ENCODE measurements at places on chromosomes 6 and 20. TPM values are rescaled to one million over a fixed set of nuclear protein-coding genes. Genes with fewer than 3 reads are reported as not detected.

The CYP24A1 gene
- polyA plus RNA-seq = 0.49 TPM

The FILIP1 gene
- not detected for polyA plus RNA-seq

- H3K4me3 ChIP-seq = no peak overlapping the region
- H3K27ac ChIP-seq = no peak overlapping the region
- peaks cover 9% of the 10 kb centered on the region for H3K27me3 ChIP-seq
- no peaks in the 10 kb centered on the region for H3K36me3 ChIP-seq
- H3K4me1 ChIP-seq = no peaks in the 10 kb centered on the region
Observed at GRCh38 chr20:51800872-51801121, 1.5 kb downstream of the SALL4 start.

DNA sequence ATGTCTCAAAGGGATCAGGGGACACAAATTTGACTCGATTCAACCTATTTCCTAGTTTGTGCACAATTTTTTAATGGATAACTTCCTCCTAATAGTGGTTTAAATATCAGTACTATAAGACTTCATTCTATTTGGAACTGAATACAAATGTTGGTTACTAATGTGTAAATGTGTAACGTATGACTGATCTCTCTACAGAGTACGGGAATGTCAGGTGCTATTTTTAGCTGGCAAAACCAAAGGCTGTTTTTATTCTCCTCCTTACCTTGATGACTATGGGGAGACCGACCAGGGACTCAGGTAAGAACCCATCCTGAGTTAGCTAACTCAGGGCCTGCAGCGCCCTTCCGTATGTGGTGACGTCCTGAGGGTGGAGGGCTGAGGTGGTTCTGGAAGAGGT, 33.0 kb downstream of the PRPH2 start:
- H3K4me1 ChIP-seq = peaks cover 10% of the 10 kb centered on the region
- H3K27me3 ChIP-seq = no peaks in the 10 kb centered on the region
- H3K36me3 ChIP-seq = peaks cover 69% of the 10 kb centered on the region
- no peak overlapping the region for H3K4me3 ChIP-seq
- H3K27ac ChIP-seq = no peak overlapping the region
- no peak for DNase-seq

GRCh38 chr20:45904583-45905504, 7.1 kb downstream of the PLTP start:
- H3K4me1 ChIP-seq = no peaks in the 10 kb centered on the region
- no peak for DNase-seq
- no peaks in the 10 kb centered on the region for H3K36me3 ChIP-seq
- H3K27me3 ChIP-seq = no peaks in the 10 kb centered on the region
- no peak overlapping the region for H3K27ac ChIP-seq

DNA sequence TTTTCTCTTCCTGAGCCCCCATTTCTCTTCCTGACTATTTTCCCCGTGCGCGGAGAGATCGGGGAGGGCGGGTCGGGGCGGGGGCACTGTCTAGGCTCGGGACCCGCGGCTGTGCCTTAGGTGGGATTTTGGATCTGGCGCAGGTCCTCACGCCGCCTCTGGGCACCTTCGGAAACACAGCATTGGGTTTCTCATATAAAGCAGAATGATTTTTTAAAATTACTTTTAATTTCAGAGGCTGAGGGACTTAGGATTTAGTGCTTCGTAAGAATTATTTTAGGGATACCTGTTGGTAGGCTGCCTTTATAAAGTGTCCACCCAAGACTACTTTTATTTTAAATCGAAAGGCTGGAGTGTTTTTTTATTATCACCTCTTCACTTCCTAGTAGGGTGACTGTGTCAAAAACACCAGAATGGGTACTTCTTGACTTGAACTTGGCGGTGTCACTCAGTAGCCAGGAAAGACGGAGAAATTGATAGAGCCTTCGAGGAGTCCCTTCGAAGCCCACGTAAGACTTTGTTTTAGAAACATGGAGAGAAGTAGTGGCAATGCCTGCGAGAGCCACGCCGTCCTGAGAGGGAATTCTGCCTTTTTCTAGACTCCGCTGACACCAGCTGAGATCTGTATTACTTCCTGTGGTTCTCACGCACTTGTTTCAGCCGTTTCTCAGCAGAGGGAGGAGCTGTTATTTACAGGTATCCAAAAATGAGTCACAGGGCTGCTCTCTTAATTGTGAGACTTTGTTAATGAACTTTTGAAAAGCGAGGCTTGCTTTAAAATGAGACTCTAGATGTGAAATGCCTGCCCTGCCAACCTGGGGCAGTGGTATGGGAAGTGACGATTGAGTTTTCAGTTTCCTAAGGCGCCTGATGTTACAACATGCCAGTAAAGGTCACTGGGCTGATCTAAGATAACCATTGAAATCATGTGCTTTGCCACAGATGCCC, 667 bp downstream of the STX11 start:
- peaks cover 4% of the 10 kb centered on the region for H3K36me3 ChIP-seq
- H3K4me3 ChIP-seq = peak overlapping the region; percentile 99
- peaks cover 50% of the 10 kb centered on the region for H3K4me1 ChIP-seq
- peak overlapping the region; percentile 89 for H3K27ac ChIP-seq
